ENCODE measurements at places on chromosomes 6 and 20.

- DNase-seq, result no peak
These were observed 257.8 kb downstream of the RNGTT start for GRCh38 chr6:88705601-88706000.

- DNase-seq, result no peak
These were observed 28.1 kb upstream of the PNPLA1 start for GRCh38 chr6:36241728-36242127.

GRCh38 chr6:20252311-20252710, 40.0 kb upstream of the MBOAT1 start:
- no peak for DNase-seq

GRCh38 chr20:44651434-44651683, 140 bp downstream of the ADA start:
- DNase-seq, result no peak

DNA sequence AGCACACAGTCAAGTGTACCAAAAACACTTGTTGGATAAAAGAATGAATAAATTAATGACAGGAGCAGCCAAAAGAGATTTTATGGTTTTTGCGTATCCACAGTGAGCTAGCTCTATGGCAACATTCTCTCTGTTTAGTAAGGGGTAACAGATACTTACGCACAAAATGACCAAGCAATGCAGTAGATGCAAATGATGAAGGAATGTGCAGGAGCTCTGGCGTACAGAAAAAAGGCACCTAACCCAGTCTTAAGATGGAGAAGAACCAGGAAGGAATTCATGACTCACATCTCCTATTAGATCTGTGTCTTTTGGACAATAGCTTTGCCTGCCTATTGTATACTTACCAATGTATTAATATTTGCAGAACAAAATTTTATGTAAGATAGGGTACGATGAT, 191.9 kb upstream of the PREP start:
- no peak for DNase-seq

GRCh38 chr6:53794137-53794719, 577 bp upstream of the LRRC1 start:
- DNase-seq, result peak; percentile 39

DNA sequence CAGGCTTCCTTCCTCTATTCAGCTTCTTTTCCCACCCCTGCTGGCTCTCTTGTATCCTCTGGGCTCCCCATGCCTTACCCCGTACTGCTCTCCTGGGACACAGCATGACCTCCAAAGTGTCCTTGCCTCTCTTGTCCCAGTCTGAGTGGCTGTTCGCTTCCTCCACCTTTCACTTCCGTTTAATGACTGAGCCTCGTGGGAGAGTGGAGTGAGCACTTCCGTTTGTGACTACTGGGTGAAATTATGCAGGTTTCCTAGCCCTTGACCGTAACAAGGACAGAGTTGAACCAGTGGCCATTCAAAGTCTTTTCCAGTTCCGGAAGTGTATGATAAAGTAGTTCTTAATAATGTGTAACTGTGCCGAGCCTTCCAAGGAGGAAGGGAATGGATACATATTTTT, 109.2 kb downstream of the ARID1B start:
- DNase-seq, result no peak

GRCh38 chr20:56429502-56429901, 17.4 kb downstream of the CASS4 start:
- no peak for DNase-seq

DNA sequence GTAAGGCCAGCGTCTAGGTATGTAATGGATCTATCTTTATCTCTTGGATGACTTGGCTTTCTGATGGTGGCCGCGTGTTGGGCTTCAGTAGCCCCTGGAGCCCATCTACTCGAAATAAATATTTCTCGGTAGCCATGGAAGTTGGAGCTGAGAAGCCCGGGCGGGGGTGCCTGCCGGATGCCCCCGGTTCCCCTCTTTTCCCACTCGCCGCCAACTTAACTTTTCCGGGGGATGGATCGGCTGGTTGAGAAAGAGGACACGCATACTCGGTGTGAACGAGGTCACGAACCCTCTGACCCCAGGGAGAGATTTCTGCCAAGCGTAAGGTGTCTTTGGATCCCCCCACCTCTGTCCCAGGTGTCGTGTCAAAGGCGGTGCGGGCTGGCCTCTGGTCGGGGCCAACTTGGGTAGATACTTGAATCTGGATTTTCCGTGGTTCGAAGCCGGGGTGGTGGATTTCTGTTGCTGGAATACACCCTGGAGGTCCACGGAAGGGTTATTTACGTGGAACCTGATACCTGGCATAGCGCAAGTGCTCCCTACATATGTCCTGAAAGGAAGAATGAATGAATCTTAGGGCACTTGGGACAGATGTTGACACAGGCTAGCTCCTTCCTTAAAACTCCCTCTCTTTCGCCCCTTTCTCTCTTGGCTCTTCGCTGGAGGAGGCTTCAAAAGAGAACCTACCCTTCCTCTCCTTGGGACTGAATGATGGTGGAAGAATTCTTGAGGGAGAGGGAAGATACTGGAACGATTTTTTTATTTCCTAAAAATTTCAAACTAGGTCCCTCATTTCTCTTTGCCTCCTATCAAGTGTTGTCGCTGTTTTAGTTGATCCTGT, 996 bp downstream of the DOK5 start:
- no peak for DNase-seq

- DNase-seq, result no peak
These were observed 23.6 kb downstream of the DDX43 start for GRCh38 chr6:73418081-73418741.

GRCh38 chr20:63978319-63979228, 868 bp downstream of the SAMD10 start:
- DNase-seq, result peak; percentile 40

Data from activated T-helper 1 cell treated with Interleukin-2 at 50 U/mL for 16 hours (primary cell).